CD4-positive, alpha-beta T cell treated with Interleukin-12 subunit alpha and Interleukin-12 subunit beta, for 1 hour (primary cell): ENCODE measurements at places on chromosomes 2 and 18.

GRCh38 chr2:230358305-230358704 is 31.3 kb downstream of the SP140L start:
- DNase-seq = no peak

- DNase-seq = no peak
Observed at GRCh38 chr2:154693741-154694340, 4.7 kb upstream of the KCNJ3 start.

GRCh38 chr18:22705328-22705727 is 227.8 kb upstream of the RBBP8 start:
- no peak for DNase-seq

DNA sequence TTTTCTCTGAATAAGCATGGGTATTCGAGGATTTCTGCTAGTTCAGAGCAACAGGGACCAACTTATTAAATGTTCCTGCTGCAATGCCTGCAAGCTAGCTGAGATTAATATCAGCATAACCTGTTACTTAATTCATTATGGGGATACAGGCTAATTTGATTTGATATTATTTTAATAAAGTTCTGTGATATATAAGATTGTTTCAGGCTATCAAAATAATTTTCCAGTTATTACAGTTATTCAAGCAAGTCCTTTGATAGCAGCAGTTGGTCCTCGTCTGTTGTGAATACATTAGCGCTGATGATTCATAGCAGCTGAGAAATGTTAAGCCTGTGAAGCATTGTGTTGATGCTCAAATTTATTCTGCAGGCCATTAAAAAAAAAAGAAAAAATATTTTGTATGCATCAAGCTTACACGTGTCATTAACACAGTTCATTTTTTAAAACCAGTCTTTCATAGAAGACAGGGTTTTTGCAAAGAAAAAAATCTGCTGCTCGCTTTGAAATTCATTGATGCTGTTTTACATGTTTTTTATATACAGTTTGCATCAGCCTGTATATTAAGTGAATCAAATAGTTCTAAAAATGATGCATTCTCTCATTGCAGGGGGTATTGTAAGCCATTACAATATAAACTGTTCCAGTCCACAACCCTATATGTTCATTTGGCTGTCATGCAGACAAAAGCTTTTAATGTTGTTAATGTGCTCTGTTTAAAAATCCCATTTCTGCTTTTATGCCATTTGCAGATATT is 482.5 kb downstream of the BCL11A start:
- no peak for DNase-seq

GRCh38 chr18:2572892-2573291 is 1.5 kb downstream of the NDC80 start:
- DNase-seq = no peak

- no peak for DNase-seq
Observed at GRCh38 chr2:16462958-16463357, 202.7 kb downstream of the CYRIA start.

DNA sequence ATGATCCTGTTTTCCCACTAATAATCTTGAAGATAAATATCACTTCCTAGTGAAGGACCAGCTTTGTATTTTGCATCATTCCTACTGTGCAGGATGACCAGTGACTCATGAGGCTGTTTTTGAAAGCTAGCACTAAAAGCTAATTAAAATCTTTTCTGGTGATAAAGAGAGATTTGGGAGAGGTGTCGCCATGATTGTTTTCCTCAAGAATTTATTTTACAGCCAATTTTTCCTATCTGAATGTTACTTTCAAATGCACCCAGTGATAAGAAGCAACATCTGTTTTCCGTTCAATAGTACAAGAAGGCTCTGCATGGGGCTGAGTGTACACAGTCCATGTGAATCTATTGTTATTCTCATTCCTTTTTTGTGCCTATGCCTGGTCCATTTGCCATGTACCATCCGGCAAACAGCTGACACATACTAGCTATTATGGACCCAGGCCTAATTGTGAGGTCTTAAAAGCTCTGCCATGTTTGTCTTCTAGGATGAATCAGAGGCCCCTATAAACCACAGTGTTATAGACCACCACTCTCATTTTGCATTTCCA is 28.4 kb downstream of the MEIS1 start:
- DNase-seq = no peak

GRCh38 chr18:74873629-74874028 is 276.0 kb downstream of the ZNF407 start:
- DNase-seq = no peak

DNA sequence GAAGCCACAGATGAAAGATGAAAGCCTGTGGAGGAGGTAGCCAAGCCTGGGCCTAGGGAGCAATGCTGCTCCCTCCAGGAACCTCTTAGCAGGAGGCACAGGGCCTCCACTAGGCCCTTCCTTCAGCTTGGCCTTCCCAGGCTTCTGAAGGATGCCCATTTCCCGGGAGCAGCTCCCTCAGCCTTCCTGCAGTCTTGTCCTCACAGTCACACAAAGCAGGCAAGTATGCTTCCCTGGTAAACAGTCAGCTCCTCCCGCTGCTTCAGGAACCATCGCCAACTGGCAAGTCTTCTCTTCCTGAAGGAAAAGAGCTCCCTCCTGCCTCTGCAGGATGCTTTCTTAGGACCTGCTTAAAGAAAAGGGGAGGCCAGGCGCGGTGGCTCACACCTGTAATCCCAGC is 53.2 kb downstream of the SMAD7 start:
- DNase-seq = no peak

DNA sequence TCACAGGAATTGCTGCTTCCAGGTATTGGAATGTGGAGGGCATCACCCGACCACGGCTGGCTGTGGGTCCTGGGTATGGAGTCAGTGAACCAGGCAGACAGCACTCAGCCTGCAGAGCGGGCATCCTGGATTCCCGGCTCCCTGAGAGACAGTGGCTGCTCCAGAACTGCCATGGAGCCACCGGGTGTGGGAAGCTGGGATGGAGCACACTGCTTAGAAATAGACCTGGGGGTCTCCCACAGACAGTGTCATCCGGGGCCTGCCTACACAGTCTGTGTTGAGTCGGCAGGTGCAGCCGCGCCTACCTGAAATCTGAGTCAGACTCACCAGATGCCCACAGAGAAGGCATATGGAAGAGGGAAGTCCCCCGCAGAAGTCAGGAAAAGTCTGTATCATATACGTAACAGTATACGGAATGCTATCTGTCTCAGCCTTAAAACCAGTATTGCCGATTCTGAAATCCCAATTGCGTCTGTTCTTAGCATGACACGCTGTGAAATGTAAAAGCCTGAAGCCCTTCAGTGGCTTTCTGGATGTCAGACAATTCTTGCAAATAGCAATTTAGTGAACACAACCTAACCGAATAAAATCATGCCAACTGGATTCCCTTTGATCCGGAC is 509.7 kb upstream of the MYT1L start:
- DNase-seq = no peak

DNA sequence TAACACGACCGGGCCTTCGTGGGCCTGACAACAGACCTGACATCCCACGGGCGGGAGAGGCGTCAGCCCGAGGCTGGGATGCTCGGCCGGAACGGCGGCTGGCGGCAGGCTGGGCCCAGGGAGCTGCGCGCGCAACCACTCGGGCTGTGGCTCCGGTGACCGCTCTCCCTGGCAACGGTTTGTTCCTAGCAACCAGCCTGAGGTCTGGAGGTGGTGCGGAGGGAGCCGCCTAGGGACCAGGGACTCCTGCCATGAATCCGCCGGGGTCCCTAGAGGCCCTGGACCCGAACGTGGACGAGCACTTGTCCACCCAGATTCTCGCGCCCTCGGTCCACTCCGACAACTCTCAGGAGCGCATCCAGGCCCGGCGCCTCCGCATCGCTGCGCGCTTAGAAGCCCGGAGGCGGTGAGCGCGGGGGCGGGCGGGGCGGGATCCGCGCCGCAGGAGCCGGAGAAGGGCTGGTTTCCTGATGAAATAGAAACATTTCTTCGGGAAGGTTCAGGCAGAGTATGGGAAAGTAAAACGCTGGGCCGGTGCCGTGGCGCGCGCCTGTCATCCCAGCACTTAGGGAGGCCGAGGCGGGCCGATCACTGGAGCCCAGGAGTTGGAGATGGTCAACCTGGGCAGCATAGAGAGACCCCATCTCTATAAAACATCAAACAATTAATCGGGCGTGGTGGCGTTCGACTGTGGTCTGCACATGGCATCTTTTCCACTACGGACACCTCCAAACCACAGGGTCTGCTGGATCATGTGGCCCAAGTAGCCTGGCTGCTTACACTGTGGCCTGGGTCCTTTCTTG is at the start of gene DRC1:
Gene DRC1, plus strand, starts transcription at position 182 of the 803 bp plus-strand sequence. Its CDS starts 70 bp downstream, at position 252.
- DNase-seq = no peak

GRCh38 chr2:20575935-20576597 is 74.8 kb downstream of the HS1BP3 start:
- DNase-seq = no peak

DNA sequence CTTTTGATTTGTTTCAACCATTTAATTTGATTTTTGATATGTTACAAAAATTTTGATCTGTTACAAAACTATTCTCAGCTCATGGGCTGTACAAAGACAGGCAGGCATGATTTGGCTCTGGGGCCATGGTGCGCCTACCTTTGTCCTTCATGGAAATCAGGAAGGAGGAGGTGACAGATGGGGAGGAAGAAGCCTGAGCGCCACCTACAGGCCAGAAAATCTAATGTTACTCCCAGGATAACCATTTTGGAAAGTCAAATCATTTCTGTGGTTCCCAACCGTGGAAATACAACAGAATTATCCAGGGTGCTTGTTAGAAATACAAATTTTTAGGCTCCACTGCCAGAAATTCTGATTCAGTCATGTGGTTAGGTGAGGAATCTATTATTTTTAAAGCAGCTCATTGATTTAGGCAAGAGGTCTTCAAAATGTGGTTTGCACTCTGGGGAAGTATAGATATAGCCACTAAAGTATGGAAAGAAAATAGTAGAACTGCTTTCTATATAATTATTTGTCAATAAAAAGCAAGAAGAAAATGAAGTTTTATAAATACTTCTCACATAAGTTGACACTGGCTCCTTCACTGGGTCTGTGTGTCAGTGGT is 93.9 kb downstream of the EVA1A start:
- DNase-seq = no peak

- no peak for DNase-seq
Observed at GRCh38 chr2:231866450-231866849, 59.7 kb downstream of the NPPC start.

- DNase-seq = no peak
Observed at GRCh38 chr2:134714228-134714627, 4.6 kb downstream of the TMEM163 start.

DNA sequence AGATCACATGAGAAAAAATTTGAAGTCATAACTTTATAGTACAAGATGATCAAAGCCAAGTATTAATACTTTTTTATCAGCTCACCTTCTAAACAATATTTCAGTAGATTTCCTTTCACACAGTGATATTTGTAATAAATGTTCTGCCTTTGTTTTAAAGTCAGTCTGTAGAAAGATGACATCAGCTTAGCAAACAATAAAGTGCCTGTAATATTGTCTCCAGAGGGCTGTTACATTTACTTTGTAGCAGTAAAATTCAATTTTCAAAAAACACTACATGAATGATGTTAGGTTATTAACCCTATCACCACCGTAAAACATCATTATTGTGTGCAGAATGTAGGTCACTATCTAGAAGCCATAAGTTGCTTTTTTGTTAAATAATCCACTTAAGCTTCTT is 49.6 kb downstream of the ZEB2 start:
- DNase-seq = no peak

GRCh38 chr2:53512071-53512826 is 255.4 kb upstream of the CHAC2 start:
- no peak for DNase-seq

GRCh38 chr18:40186677-40187076 is 1768.4 kb upstream of the PIK3C3 start:
- no peak for DNase-seq

- no peak for DNase-seq
Observed at GRCh38 chr2:119820275-119820674, 60.6 kb downstream of the PTPN4 start.

GRCh38 chr2:26080356-26080755 is 46.5 kb downstream of the RAB10 start:
- no peak for DNase-seq

DNA sequence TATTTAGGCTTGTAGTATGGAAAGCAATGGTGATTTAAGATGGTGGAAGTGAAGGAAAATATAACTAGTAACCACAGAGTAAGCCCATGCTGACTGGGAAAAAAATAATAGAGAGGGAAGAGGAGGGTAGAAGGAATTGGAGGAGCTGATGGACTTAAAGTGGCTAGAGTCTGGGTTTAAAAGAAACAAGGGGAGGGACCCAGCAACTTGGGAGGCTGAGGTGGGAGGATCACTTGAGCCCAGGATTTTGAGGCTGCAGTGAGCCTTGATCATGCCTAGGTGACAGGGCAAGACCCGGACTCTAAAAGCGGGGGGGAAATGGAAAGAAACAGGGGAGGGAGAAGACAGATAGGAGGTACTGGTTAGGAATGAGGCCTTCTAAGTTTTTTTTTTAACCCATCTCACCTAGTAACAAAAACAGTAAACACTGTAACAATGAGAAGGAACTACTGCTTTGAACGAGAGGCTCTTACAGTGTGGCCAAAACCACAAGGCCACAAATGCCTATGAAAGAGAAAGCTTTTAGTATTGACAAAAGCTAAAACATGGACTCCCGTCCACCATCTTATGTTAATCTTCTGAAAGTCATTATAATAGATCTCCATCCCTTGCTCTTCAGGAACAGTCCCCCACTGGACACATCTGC is 26.6 kb downstream of the METTL8 start:
- DNase-seq = peak; percentile 8

DNA sequence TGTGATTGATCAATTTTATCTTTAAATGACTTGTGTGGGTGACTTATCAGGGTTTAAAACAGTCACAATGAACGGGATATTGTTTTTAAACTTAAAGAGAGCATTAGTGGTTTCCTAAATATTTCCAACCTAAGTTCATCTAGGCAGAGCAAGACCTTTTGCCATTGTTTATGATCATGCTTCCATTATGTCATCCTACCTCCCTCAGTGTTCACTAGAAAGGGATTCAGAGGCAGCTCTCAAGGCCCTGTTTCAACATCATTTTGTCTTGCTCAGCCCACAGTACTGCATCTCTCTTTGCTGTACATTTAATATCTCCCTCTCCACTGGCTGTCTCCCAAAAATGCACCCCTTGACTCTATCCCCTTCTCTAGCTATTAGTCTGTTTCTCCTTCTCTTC is 21.5 kb upstream of the PELI1 start:
- no peak for DNase-seq

DNA sequence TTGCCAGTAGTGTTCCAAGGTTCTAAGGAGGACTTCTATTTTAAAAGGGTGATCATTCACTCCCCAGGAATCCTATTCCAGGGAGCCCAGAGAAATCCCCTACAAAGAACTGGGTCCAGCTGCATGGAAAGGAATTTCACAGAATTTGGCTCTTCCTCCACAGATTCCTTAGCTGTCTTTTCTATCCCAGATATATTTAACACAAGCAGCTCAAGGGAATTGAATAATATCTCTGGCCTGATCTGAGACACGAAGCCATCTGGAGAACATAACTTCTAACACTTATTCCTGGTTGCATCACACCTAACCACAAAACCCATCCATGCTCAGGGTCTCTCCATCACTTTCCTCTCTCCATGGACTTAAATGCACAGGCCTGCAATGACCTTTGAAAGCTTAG is 306.7 kb upstream of the ACVR2A start:
- DNase-seq = no peak

- peak; percentile 85 for DNase-seq
Observed at GRCh38 chr2:61694312-61695274, 156.4 kb upstream of the XPO1 start.

GRCh38 chr2:33632831-33633230 is 33.7 kb upstream of the FAM98A start:
- DNase-seq = no peak

GRCh38 chr2:207711750-207712530 is 500 bp downstream of the CCNYL1 start:
- DNase-seq = peak; percentile 52

- DNase-seq = no peak
Observed at GRCh38 chr18:24727685-24728084, 267.2 kb downstream of the HRH4 start.

- no peak for DNase-seq
Observed at GRCh38 chr2:20976527-20976926, 67.3 kb downstream of the APOB start.
